ENCODE measurements at places on chromosomes 2 and 18.

- no peak for DNase-seq
Observed at GRCh38 chr18:62420151-62420512, 95.0 kb downstream of the TNFRSF11A start.

- no peak for DNase-seq
Observed at GRCh38 chr2:71466301-71467179, 13.2 kb downstream of the DYSF start.

GRCh38 chr2:222582928-222583327 lies 73.0 kb downstream of the FARSB start:
- DNase-seq = no peak

DNA sequence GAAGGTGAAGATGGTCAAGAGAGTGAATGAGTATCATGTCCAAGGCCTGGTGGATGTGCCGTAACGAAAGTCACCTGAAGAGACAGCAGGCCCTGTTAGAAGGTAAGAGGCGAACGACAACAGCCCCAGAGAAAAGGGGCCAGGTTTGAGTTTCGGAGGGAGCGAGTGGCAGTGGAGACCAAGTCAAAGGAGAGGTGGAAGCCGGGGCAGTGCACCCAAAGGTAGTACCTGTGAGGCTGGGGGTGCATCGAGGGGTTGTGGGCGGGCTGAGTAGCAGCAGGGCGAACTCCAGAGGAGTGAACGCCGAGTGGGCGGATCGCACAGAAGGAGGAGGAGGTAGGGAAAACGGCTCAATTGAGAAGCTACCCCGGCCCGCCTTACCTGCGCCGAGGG lies 358 bp downstream of the USP37 start:
- peak; percentile 5 for DNase-seq

- no peak for DNase-seq
Observed at GRCh38 chr2:48567671-48568070, 37.7 kb downstream of the STON1 start.

Measured in AG09309 (cell line).